EL (cell line): ENCODE measurements at places on chromosomes 2 and 18.

- DNase-seq: no peak
Observed at GRCh38 chr18:43160509-43160908, 45.0 kb upstream of the RIT2 start.

DNA sequence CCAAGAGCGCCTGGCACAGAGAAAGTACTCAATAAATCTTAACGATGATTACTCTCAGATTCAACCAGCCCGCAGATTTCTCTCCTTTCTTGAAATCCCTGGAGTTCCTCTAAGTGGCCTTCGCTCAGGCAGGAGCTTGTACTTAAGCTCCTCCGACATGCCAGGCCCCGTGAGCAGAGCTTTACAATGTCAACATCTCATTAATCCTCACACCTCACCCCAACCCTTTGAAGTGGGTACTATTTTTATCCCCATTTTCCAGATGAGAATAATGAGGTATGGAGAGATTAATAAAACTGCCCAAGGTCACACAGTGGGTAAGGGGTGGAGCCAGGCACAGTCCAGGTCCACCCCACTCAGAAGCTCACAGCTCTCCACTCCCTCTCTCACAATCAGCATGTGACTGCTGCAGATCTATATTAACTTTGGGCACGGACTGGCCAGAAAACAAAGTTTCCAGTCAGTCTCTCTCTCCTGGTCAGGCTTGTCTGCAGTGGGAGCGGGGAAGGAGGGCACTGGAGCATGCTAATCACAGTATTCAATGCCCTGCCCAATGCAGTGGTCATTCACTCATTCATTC is 18.0 kb downstream of the DNMT3A start:
- no peak for DNase-seq

- DNase-seq: no peak
Observed at GRCh38 chr18:24539866-24540617, 79.6 kb downstream of the HRH4 start.

DNA sequence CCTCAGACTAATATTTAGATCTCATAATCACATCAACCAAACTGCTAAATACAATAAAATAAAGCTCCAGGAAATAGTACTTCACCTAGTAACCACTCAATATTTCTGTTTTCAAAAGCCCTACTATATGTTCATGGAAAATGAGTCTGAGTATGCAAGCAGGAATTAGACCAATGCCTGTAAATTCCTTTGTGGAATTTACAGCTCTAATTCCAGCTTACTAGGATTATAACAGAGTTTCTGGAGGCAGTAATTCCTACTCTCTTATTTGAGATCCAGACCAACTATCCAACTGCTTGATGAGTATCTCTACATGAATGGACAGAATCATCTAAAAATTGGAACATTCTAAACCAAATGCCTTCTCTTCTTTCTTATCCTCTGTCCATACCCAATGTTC is 11.6 kb downstream of the CDKL4 start:
- peak; percentile 10 for DNase-seq

GRCh38 chr18:31643003-31643402 is 41.4 kb downstream of the B4GALT6 start:
- DNase-seq: no peak
